ENCODE measurements at places on chromosomes 11 and 22.

- DNase-seq: no peak
These were observed 9.3 kb downstream of the PICK1 start for GRCh38 chr22:38066381-38067027.

DNA sequence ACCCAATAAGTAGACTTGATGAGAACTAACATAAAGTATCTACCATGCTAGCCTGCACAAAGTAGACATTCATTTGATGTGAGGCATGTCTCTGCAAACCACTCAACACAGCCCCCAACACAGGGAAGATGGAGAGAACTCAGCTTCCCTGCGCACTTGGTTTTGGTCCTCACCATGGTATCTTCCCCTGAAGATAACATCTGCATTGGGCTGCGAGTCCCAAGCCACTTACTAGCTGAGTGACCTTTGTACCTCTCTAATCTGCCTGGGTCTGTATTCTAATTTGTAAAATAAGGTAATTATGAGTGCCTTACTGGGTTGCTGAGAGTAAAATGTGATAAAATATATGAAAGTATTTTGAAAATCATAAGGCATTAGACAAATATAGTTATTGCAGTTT, 30.7 kb downstream of the PPFIA1 start:
- no peak for DNase-seq

DNA sequence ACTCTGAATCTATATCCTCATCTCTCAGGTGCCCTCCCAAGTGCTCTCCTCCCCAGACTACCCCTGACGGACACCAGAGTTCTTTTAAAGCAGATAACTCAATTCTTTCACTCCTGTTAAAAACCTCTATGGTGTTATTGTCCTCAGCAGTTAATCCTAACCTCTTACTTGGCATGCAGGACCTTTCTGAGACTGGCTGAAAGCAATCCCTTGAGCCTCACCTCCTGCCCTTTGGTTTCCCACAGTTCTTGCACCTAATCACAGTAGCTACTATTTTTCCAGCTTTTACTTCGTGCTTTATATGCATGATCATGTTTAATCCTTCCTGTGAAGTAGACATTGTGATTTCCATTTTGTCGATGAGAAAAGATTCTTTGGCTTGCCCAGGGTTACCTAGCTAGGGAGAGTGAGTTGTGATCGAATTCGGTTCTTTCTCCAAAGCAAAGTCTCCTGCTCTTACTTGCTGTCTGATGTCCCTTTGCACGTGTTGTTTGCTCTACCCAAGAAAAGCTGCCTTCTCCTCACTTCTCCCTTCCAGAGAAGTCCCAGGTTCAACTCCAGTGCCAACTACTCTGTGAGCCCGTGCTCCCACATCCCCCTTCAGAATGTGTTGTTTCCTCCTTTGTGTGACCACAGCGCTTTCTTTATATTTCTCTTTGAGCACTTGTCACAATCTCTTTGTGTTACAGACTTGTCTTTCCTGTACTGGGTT, 2.1 kb downstream of the UBE2L3 start:
- DNase-seq: no peak

GRCh38 chr11:120068114-120068573, 69.8 kb downstream of the TRIM29 start:
- peak; percentile 66 for DNase-seq

DNA sequence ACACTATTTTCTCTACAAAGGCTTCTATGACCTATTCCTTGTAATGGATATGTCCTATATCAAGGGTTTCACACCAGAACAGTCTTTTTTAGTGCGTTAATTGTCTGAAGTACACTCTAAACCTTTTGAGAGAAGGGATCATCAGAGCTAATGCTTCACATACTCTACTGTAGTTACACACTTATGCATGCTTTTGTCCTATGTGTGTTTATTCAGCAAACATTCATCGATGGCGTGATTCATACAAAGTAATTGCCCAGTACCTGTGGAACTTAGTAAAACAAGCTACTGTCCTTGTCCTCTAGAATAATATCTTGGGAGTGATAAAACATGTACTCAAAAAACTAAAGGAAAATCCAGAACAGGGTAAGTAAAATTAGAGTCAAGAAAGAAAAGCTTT, 139.2 kb downstream of the GUCY1A2 start:
- DNase-seq: no peak

- no peak for DNase-seq
These were observed 185.2 kb downstream of the CSNK2A3 start for GRCh38 chr11:11167806-11168205.

- no peak for DNase-seq
These were observed 22.0 kb upstream of the PHF21A start for GRCh38 chr11:46143049-46143806.

- DNase-seq: no peak
These were observed 100.1 kb downstream of the NAT10 start for GRCh38 chr11:34205326-34206035.

- no peak for DNase-seq
These were observed 23.0 kb downstream of the CCDC15 start for GRCh38 chr11:124977006-124977405.

DNA sequence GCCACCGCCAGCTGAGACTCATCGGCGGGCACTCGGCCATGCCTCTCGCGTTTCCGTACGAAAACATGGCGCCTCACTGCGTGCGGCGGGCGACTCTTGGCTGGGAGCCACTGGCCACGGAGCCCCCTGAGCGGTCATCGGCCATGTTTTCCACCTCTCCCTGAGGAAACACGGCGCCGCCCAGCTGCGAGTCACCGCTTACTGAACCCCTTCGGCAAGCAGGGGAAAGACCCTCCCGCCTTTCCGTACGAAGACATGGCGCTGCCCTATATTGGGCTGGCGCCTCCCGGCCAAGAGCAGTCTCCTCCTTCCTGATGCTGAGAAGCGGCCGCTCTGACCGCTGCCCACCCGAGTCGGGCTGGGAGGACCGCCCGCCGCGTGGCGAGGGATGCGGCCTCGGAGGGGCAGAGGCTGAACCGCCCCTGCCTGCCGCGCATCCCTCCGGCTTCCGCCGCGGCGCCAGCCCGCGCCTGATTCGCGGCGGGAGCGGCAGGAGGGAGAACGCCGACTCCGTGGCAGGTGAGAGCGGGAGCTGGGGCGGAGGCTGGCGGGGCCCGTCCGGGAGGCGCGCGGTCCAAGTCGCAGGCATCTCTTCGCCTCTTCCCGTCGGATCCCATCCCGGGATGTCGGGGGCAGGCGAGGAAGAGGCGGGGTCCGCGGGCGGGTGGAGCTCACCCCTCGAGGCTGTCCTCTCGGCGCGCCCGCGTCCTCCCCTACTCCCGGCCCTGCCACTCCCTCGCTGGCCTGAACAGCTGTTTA, at the start of gene TCP11L1:
Gene TCP11L1 (plus strand): TSS at position 299 of the 759 bp plus-strand sequence. CDS start 4,202 bp downstream, outside the sequence.
- peak; percentile 86 for DNase-seq

DNA sequence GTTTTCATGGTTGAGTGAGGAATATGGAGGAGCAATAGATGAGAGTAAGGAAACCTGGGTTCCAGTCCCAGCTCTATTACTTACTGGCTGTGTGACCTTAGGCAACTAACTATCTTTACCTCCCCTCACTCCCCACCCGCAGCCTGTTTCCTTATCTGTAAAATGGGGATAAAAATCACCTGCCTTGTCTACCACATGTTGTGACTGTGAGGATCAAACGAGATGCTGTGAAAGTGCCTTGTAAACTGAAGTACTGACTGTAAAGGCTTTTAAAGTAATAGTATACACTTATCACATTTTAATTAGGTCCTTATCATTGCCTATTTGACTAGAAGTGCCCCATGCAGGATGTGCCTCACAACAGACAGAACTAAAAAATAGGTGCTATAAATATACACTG, 18.9 kb upstream of the PPP2R1B start:
- no peak for DNase-seq

DNA sequence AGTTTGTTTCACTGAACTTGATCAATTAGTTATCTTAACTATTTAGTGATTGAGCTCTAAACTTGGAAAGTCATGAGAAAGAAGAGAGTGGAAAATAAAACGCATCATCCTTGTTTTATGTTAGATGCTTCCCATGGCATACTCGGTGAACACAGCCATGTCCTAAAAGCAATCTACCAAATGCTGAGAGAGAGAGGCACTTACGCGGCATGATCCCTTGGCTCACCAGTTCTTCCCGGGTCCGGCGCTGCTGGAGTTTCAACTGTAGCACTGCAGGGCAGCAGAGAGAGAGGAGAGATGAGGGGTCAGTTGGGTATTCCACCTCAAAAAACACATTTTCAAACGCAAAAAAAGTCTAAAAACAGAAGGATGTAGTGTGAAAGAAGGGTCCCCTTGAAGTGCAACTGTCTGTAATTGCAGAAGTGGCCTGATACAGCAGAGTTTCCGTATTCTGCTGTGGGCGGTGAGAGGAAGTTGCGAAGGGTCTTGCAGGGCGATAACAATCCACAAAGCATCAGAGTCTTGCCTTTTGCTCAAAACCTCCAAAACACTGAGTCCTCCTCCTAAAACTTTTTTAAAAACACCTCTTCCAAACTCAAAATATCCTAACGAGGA, 92.7 kb downstream of the SGSM3 start:
- DNase-seq: no peak

GRCh38 chr11:86932924-86933875, 22.0 kb downstream of the FZD4 start:
- no peak for DNase-seq

- DNase-seq: no peak
These were observed 138.9 kb upstream of the POU2AF2 start for GRCh38 chr11:111106641-111107040.

All from BE2C (cell line).